Brain microvascular endothelial cell (primary cell): ENCODE measurements at places on chromosomes 3 and 15.
A peak's percentile ranks its signal among the peaks of the same experiment; 100 is the strongest.

DNA sequence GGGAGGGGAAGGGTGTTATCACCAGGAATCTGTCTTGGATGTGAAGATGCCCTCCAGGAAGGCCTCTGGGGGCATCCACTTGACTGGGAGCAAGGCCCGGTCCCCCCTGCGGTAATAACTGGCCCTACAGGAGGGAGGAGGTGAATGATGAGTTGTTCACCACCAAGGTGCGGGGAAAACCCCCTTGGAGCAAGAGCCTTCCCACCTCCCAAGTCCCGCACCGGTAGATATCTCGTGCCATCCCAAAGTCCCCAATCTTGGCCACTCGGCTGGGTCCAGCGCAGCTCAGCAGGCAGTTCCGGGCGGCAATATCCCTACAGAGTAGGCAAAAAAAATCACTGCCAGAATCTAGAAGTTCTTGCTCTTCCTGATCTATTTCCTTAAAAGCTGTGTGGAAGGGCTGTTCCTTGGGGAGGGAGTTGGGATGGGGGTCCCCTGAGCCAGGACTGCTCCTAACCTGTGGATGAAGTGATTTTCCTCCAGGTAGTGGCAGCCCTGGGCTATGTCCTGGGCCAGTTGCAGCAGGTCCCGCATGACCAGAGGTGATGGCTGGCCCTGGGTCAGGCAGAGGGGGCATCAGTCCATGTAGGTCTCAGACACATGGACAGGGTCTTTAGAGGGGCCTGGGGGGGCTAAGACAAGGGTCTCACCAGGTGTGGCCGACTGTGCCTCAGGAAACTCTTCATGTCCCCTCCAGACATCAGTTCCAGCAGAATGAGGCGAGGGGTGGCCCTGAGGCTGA, 8.7 kb downstream of the LTK start:
- DNase-seq, result no peak

DNA sequence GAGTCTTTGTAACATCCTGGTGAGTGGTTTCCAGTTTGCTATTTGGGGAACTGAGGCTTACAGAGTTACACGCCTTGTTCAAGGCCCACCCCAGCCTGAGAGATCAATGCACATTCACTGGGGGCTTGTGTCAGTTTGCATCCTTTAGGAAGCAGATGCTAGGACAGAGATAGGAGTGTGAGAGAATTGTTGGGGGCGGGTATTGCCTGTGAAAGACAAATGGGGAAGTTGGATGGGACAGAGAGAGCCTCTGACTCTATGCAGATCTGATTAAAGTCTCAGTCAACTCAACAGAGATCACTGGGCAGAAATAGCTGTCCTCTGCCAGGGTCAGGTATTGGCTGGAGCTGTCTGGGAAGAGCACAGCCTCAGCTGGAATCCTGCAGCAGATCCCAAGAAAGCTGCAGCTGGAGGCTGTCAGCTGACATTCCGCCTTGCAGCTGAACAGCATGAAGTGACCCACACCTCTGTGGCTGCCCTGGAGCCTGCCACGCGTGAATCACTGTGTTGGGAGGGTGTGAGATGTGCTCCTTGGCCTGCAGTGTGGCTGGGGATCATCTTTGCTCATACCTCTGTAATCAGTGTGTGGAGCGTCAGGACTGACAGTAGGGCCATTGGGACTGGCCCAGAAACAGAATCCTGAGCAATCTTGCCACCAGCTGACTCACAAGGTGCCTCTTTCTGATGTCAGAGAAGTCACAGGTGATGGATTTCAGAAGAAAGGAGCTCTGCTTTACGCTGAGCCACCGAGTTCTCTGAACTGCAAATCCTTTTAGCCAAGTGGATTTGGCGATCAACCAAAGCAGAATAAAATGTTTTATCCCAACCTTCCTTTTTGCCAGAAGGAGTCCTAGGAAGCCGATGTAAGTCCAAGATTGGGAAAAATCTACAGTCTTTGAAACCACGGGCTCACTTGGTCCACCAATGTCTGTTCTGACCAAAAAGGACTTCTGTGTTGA, 284.1 kb upstream of the LRRFIP2 start:
- DNase-seq, result no peak

DNA sequence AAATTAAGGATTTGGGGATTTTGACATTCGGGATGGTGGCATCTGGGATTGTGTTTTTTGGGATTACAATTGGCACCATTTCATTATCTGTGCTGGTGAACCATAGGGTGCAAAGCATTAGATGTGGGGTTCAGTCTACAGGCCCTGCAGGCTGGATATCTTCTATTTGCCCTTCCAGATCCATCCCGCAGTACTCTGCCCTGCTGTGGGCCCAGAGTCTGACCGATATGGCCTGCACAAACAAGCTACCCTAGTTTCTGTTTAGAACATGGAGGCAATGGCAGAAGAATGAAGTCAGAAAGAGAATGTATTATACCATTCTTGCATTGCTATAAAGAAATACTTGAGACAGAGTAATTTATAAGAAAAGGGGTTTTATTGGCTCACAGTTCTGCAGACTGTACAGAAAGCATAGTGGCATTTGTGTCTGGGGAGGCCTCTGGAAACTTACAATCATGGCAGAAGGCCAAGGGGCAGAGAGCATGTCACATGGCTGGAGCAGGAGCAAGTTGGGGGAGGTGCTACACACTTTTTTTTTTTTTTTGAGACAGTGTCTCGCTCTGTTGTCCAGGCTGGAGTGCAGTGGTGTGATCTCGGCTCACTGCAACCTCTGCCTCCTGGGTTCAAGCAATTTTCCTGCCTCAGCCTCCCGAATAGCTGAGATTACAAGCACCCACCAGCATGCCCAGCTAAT, 93.7 kb downstream of the NCEH1 start:
- no peak for DNase-seq

DNA sequence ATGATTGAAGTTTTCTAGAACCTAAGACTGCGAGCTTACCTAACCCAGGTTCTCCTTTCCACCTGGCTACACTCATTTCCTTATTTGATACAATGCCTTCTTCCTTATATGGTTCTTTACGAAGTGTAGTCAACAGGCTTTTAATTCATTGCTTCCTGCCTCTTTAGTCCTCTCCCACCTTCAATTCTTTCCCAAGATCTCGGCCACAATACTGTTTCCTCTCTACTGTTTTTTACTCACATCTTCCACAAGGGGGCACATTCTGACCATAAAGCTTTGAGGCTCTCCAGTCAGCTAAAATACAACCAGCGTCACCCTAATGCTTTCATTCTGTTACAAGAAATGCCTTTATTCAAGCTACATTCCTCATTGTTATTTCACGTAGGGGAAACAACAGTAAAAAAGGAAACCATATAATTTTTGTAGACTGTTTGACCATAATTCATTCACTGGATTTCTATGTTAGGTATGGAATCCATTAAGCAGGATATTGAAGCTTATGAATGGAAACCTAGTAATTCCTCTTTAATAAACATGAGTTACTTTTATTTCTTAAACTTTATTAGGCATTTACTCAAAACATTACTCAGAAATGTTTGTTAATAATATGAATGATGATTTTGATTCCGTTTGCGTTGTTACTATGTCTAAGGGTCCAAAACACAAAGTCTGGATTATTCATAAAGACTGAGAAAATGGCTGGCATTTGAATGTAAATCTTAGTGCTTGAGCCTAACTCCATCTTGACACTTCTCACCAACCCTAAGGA, 29.5 kb upstream of the VEPH1 start:
- DNase-seq, result peak; percentile 71

GRCh38 chr3:30307372-30307950, 298.9 kb upstream of the TGFBR2 start:
- no peak for DNase-seq

GRCh38 chr3:52742418-52743041, 28.2 kb downstream of the NEK4 start:
- peak; percentile 32 for DNase-seq

DNA sequence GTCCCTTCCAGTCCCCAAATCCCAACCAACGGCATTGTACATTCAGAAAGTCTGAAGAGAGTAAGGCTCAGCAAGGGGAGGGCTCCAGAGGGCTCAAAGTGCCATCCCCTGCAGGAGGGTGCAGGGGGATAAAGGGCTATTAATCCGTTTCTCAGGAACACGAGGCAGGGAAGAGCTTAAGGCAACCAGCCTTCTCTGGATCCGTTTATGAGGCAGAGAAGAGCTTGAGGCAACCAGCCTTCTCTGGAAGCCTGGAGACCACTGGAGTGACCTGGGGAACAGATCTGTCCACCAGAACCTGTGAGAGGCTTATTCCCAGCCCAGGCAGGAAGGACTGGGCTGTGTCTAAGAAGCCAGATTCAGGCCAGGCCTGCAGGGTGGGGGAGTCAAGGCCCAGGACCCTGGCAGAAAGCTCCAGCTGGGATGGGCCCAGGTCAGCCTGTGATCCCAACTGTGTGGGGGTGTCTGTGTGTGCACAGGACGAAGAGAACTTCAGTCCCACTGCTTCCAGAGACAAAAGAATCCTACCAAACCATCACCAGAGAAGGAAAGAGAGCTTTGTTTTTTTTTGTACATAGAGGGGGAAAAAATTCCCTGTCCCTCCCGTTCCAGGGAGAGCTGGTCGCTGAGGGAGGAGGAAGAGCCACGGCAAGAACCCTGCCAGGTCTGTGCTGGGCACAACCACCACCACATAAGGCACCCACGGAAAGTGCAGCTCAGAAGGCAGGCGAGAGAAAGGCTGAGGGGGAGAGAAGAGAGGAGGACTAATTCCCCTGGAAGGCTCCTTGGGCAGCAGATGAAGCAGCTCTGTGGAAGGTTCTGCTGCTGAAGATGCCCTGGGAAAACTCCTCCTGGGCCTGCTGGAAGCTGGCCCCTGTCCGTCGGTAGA, 1.6 kb upstream of the ULK3 start:
- no peak for DNase-seq

DNA sequence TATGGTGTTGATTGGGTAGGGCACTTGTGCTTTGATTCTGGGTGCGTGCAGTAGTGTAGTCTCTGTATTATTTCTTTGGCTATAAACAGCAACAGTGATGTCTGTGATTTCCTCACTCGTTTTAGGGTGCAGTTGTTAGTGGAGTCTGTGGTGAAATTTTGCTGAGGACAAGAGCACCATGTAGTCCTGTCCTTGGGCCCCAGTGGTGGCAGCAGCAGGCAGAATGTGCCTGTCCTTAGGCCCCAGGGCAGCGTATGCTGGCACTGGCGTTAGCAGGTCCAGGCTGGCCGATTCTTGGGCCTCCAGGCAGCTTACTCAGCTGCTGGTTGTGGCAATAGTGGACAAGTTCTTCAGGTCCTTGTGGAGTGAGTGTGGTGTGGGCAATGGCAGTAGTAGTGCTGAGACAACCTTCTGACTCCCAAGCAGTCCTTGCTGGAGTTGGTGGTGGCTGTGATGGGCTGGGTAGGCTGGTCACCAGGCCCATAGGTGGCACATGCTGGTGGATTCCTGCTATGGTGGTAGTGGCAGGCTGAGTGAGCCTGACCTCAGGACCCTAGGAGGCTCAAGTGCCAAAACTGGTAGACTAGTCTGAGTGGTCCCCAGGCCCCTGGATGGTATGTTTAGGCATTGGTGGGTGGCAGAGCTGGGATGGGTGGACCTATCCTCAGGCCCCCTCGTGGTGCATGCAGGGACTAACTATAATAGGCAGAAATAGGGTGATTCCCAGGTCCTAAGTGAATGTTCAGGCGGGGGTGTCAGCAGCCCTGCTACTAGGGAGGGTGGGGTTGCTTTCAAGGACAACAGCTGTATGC, 56.3 kb downstream of the TNFAIP8L3 start:
- no peak for DNase-seq

DNA sequence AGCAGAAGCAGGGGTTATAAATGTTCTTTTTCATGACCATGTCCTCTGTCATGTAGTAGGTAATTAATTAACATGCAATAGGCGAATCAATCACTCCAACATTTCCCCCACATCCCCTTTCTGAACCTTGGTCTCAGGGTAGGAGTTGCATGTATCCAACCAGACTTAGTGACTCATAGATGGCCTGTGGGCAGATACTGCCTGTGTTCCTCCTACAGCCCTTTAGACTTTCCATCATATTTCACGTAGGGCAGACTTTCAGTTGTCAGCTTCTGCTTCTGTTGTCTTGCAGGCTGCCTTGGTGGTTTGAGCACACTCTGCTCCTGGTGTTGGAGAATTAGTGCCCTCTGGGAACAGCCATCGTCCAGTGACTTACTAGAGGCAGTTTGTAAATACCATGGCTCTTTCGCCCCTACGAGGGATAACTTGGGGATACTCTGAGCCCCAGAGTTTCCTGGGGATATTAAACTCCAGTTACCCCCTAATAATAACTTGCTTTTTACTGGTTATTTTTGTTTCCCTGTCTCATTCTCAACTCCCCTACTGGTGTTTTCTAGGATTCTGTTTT, 244.4 kb downstream of the EDEM1 start:
- DNase-seq, result no peak

DNA sequence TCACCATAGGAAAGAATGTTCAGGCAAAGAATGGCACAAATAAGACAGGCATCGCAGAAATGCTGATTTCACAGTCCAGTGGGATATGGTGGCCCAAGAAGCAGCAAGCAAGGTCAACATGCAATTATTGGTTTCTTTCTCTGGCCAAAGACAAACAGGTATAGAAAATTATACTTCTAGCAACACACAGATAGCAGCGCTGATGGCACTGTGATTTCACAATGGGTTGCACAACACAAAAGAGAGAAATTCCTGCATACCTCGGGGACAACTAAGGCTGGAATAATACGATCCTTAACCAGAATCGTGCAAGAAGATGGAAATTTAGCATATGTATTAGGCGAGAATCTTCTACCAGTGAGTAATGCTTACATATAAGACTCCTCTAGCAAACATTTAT, 76.3 kb upstream of the NR2F2 start:
- DNase-seq, result no peak

DNA sequence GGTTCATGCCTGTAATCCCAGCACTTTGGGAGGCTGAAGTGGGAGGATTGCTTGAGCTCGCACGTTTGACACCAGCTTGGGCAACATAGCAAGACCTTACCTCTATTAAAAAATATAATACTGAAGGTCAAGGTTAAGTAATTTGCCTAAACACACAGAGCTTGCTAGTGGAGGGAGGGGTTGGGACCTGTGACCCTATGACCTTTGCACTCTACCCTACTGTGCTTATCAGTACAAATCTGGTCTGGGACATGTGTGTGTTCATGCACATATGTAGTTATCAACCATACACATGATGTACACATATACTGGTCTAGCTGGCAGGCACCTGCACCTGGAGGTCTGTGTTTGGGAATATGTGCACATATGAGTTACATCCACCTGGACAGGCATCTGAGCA, 117.9 kb upstream of the HACD2 start:
- DNase-seq, result no peak

DNA sequence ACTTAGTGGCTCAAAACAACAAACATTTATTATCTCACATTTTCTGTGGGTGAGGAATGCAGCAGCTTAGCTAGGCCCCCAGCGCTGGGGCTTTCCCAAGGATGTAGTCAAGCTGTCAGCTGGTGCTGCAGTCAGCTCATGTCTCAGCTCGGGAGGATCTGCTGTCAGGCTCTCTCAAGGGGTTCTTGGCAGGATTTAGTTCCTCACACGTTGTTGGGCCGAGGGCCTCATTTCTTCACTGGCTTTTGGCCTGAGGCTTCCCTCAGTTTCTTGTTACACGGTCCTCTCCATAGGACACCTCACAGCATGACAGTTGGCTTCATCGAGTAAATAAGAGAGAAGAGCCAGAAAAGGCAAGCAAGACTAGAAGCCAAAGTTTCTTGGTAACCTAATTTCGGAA, 13.7 kb upstream of the U2SURP start:
- peak; percentile 82 for DNase-seq

GRCh38 chr3:97820780-97821179, 1.0 kb upstream of the CRYBG3 start:
- DNase-seq, result no peak
